ENCODE measurements at places on chromosomes 2 and 18. TPM values are rescaled to one million over a fixed set of nuclear protein-coding genes. Genes with fewer than 3 reads are reported as not detected.

LRRFIP1 gene
- total RNA-seq: 142 TPM

NOSTRIN gene
- 11.8 TPM for total RNA-seq

- H3K27ac ChIP-seq: no peak overlapping the region
- H3K27me3 ChIP-seq: no peaks in the 10 kb centered on the region
- H3K4me1 ChIP-seq: no peaks in the 10 kb centered on the region
- H3K4me3 ChIP-seq: no peak overlapping the region
Measured at GRCh38 chr2:130150181-130151144, 5.6 kb upstream of the CCDC74B start.

DNA sequence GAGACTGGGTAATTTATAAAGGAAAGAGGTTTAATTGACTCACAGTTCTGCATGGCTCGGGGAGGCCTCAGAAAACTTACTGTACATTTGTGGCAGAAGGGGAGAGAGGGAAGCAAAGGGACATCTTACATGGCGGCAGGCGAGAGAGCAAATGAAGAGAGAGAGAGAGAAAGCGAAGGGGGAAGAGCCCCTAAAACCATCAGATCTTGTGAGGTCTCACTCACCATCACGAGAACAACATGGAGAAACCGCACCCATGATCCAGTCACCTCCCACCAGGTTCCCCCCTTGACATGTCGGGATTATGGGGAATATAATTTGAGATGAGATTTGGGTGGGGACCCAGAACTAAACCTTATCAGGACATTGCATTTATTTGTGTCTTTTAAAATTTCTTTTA is 75.9 kb downstream of the ACSL3 start:
- no peak for DNase-seq
- H3K27ac ChIP-seq: no peak overlapping the region
- peaks cover 51% of the 10 kb centered on the region for H3K36me3 ChIP-seq
- H3K4me1 ChIP-seq: no peaks in the 10 kb centered on the region
- H3K27me3 ChIP-seq: no peaks in the 10 kb centered on the region

GRCh38 chr18:57768537-57769326 is 34.4 kb downstream of the ATP8B1 start:
- DNase-seq: no peak
- H3K36me3 ChIP-seq: no peaks in the 10 kb centered on the region
- no peak overlapping the region for H3K4me3 ChIP-seq
- H3K27me3 ChIP-seq: no peaks in the 10 kb centered on the region
- H3K27ac ChIP-seq: peak overlapping the region; percentile 70
- H3K4me1 ChIP-seq: peaks cover 22% of the 10 kb centered on the region

DNA sequence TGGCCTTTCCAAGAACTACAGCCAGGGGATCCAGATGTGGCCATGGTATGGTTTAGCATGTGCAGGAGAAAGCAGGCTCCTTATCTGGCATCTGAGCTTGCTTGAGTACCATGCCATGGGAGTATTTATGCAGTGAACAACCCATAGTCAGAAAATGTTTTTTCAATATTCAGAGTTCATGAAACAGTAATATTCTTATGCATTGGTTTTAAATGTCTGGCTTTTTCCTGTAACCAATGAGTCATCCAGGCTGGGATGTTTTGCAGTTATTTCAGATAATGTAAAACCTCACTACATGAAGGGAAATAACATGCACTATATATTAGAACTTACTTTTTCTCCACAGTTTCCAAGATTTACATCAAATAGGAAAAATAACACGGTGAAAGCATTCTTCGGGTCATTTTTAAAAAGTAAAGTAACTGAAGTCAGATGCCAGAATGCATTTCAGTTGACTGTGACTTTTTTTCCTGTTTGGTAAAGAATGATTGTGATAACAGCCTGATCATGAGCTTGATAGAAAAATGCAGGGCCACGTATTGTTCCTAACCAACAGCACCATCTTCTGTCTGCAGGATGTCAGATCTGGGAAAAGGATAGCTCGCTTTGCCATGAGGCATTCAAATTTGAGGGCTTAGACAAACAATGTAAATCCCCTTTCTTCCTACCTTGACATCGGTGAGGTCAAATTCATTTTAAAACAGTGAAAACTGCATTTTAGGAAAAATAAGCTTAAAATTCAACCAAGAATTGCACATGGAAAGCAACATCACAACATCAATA is 152.8 kb downstream of the DSC3 start:
- no peaks in the 10 kb centered on the region for H3K27me3 ChIP-seq
- DNase-seq: no peak
- H3K27ac ChIP-seq: no peak overlapping the region
- H3K36me3 ChIP-seq: no peaks in the 10 kb centered on the region
- no peak overlapping the region for H3K4me3 ChIP-seq
- H3K4me1 ChIP-seq: no peaks in the 10 kb centered on the region

DNA sequence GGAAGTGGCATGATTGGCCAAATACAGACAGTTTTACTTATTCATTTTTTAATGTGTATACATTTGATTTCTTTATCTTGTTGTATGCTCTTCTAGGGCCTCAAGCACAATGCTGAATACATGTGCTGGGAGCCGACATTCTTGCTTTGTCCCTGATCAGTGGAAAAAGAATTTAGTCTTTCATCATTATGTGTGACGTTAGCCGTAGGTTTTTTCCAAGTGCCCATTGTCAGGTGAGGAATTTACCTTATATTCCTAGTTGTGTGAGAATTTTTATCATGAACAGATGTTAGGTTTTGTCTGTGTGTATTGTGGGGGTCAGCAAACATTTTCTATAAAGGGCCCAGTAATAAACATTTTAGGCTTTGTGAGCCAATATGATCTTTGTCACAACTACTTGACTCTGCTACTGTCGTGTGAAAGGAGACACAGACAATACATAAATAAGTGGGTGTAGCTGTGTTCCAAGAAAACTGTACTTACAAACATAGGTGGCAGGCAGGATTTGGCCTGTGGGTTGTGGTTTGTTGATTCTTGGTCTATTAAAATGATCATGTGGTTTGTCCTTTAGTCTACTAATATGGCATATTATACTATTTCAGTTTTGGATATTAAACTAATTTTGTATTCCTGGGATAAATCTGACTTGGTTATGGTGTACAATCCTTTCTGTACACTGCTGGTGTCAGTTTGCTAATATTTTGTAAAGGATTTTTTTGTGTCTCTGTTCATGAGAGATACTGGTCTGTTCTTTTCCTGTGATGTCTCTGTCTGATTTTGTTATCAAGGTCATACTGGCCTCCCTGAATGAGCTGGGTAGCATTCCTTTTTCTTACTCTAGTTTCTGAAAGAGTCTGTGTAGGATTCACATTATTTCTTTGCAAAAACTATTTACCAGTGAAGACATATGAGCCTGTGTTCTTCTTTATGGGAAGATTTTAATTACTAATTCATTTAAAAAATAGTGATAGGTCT is 132.2 kb upstream of the SMAD7 start:
- H3K36me3 ChIP-seq: no peaks in the 10 kb centered on the region
- H3K27me3 ChIP-seq: no peaks in the 10 kb centered on the region
- no peak overlapping the region for H3K27ac ChIP-seq
- no peak for DNase-seq

DNA sequence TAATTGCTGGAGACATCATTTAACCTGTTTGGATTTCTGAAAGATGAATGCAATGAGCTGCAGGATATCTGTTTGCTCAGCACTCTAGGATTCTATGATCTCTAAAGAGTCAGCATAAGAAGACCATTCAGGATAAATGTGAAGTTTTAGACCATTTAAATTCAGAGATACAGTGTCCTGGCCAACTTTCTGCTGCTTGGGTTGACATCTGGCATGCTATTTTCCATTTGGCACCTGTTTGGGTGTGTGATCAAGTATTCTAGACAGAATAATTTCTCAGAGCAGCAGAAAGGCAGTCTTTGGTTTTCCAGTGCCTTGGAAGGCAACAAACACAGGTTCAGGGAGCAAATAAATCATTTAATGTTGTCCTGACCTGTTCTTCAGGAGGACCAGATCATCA is 144.8 kb upstream of the NDUFV2 start:
- H3K27ac ChIP-seq: no peak overlapping the region
- DNase-seq: no peak
- H3K4me1 ChIP-seq: no peaks in the 10 kb centered on the region
- H3K4me3 ChIP-seq: no peak overlapping the region

DNA sequence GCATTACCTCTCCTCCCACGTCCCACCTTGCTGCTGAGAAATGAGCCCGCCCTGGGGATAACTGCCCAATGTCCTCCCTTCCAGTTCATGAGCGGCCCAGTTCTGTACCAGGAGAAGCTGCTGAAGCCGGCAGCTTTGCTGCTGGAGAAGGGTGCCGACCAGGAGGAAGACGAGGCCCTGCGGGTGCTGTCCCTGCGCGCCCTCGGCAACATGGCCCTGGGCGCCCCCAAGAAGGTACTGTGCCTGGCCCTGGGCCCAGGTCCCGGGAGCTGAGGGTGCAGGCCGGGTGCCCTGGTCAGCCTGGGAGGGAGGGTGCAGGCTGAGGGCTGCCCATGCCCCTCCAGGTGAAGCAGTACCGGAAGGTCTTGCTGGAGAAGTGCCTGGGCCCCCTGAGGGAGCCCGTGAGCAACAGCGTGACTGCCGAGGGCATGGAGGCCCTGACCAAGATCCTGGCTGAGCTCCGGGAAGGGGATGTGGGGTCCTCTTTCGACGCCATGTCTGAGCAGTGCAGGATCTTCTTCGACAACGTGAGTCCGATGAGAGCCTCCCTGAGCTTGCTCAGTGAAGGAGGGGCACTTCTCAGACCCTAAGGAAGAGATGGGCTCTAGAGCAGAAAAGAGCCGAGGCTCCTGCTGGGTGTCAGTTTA is 25.7 kb downstream of the HJURP start:
- H3K36me3 ChIP-seq: no peaks in the 10 kb centered on the region
- no peaks in the 10 kb centered on the region for H3K27me3 ChIP-seq
- no peak overlapping the region for H3K4me3 ChIP-seq
- no peak for DNase-seq
- H3K27ac ChIP-seq: no peak overlapping the region

GRCh38 chr2:137886083-137886831 is 78.0 kb upstream of the HNMT start:
- H3K36me3 ChIP-seq: no peaks in the 10 kb centered on the region
- H3K27me3 ChIP-seq: no peaks in the 10 kb centered on the region
- H3K27ac ChIP-seq: no peak overlapping the region
- H3K4me1 ChIP-seq: no peaks in the 10 kb centered on the region
- H3K4me3 ChIP-seq: no peak overlapping the region

DNA sequence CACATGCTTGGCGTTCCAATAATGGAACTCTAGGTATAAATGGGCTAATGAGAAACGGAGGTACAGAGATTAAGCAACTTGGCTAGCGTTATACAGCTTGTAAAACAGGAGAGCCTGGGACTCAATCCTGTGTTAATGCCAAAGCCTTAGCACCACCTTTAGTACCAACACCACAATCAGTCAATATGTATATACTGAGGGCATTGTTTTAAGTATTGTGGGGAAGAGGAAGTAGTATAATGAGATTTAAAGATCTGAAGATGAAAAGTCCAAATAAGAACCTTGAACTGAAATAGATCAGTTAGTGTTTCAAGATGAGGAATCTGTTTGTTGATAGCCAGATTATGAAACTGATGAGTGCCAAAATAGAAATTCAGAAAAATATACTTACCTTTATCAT is 8.1 kb downstream of the MARS2 start:
- H3K36me3 ChIP-seq: peaks cover 9% of the 10 kb centered on the region
- H3K27me3 ChIP-seq: no peaks in the 10 kb centered on the region
- no peak overlapping the region for H3K27ac ChIP-seq
- peaks cover 8% of the 10 kb centered on the region for H3K4me1 ChIP-seq

DNA sequence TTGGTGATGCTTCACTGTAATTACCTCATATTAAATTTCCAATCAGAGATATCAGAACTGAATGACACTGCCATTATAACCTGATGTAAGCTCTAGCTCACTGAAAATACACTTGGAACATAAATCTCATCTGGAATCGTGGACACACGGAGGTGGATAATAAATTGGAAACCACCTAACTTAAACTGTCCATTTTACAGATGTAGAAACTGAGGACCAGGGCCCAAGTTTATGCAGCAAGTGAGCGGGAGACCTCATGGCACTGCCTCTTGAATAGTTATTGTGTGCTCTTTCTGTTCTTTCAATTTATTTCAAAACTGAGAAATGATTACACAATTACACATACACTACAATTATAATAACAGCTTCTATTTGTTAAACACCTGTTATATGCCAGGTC is 20.8 kb downstream of the CCDC68 start:
- DNase-seq: no peak
- H3K4me1 ChIP-seq: no peaks in the 10 kb centered on the region
- H3K4me3 ChIP-seq: no peak overlapping the region
- H3K36me3 ChIP-seq: no peaks in the 10 kb centered on the region

GRCh38 chr2:223971-224760 is 39.7 kb downstream of the SH3YL1 start:
- no peaks in the 10 kb centered on the region for H3K4me1 ChIP-seq
- DNase-seq: no peak
- no peaks in the 10 kb centered on the region for H3K27me3 ChIP-seq

GRCh38 chr2:55431982-55432627 is 12.4 kb upstream of the CCDC88A start:
- no peak overlapping the region for H3K27ac ChIP-seq
- no peaks in the 10 kb centered on the region for H3K36me3 ChIP-seq
- H3K4me3 ChIP-seq: no peak overlapping the region
- no peaks in the 10 kb centered on the region for H3K4me1 ChIP-seq
- DNase-seq: no peak

Data from heart left ventricle (tissue), 16 donors.